Stimulated activated CD4-positive, alpha-beta T cell treated with anti-CD3 and anti-CD28 coated beads, Interleukin-15, amount 100 ng/mL, for 24 hours (primary cell): ENCODE measurements at places on chromosomes 12 and 14.

DNA sequence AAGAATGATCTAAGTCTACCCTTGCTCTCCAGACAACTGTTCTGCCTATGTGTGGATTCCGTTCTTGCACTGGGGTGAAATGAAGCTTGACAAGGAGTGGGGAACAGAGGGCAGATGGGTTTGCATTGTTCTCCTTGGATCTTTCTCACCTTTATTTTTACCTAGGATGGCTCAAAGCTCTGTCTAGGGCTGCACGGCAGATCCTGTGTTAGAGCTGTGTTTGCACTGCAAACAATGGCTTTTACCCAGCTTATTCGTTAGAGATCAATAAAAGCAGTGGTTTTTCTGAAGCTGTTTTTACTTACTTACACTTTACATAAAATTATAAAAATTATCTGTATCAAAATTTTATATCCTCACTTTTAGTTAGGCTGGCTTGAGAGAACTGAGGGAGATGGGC lies 105.1 kb downstream of the LRIG3 start:
- no peak for DNase-seq

DNA sequence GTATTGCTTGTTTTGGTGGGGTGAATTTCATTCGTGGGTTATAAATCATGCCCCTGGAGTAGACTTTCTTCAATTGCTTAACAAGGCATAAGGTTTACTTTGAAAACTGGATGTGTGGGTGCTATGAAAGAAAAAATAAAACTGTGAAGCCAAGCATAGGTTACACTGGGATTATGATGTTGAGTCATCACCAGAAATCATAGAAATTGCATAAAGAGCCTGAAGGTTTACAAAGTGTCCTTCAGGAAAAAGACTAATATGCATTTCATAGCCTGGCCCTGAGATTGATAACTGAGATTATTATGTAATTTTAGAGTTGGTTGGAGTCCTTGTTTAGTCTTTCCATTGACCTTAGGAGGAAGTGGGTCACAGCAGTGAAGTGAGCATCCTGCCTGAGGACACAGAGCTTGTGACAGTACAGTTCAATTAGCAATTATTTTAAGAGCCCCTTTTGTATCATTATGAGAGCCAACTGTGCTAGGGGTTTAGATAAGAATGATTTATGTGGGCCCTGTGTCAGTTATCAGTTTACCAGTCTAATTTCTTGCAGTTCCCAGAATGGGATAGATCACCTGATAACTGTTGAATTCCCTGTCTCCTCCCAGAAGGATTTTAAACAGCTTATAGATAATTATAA lies 13.6 kb downstream of the LRRK2 start:
- DNase-seq = no peak

GRCh38 chr12:2895051-2895451 lies 4.4 kb downstream of the TULP3 start:
- DNase-seq = no peak

GRCh38 chr12:116919706-116920485 lies 9.1 kb downstream of the FBXW8 start:
- DNase-seq = no peak

DNA sequence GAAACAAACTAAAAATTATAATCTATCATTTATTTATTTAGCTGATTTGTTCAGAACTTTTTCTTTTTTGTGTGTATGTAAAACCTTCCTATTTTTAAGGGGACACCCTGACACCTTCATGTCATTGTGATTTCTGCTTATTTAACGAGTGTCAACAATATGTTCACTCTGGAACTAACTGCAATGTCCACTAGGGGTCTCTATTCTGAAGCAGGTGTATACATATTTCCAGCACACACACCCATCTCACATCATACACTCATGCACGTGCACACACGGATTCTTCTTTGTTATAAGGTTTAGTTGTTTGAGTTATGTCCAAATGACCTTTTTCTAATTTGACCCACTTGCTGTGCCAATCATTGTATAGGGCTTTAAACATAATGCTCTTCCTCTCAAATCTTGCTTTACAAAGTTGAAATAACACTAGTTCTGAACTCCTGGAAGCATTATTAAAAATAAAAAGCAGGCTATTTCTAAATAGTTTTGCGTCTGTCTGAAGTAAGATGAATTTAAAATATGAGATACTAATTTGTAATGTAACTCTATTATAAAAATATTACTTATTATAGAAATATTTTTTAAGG lies 15.5 kb downstream of the E2F7 start:
- DNase-seq = no peak

DNA sequence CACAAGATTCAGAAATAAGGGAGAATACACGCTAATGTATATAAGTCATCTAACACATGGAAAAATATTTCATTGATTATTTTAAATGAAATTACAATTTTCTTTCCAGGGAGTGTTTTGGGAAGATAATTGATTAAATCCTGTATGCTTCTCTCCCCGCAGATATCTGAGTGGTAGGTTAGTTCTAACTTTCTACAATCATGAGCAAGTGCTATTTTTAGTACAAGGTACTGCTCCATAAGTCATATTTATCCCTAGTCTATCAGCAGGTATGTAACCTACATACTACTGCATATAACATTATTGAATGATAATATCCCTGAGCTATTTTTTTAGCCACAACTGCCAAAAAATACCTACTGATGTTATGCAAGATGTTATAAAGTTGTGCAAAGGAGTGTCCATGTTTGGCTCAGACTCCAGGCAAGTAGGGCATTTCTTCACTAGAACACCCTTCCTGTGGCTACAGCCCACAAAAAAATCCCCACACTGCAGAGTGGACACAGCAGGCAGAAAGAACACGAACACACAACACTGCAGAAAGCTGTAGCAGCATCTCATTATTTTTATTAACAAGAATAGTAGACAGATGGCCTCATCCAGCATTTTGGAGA lies 87.0 kb downstream of the SEC23A start:
- DNase-seq = no peak

- no peak for DNase-seq
Observed at GRCh38 chr14:86039176-86039575, 509.2 kb downstream of the FLRT2 start.

DNA sequence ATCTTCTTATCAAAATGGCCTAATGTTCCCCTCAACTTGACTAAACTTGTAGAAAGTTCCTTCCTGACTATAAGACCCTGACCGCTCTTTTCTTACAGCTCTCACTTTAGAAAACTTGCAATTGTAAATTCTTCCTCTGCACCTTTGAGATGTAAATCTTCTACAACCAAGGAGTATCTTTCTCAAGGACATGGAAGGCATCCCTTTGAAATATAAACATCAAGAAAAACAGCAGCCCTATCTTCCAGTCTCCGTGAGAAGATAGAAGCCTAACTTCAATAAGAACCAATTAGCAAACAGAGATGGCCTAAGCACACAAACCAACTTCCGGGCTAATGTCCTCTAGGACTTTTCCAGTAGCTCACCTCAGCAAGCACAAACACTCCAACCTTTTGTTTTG lies 210.3 kb downstream of the CPNE8 start:
- DNase-seq = no peak

DNA sequence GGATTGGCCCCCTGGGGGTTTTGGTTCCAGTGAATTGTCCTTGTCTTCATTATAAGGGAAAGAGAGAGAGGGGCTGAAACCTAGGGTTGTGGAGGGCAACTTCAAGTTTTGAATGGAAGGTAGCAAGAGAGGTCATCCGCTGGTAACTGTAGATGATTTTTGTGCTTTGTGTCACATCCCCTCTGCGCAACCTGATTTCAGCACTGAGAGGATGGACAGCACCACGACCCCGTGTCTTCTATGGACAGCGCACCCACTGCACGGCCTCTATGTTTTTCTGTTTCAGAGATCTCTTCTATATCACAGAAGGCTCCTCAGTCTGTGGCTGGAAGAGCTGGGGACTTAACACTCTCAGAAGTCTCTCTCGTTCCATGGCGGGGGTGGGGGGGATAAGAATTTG lies 127.0 kb upstream of the RPH3A start:
- peak; percentile 10 for DNase-seq

DNA sequence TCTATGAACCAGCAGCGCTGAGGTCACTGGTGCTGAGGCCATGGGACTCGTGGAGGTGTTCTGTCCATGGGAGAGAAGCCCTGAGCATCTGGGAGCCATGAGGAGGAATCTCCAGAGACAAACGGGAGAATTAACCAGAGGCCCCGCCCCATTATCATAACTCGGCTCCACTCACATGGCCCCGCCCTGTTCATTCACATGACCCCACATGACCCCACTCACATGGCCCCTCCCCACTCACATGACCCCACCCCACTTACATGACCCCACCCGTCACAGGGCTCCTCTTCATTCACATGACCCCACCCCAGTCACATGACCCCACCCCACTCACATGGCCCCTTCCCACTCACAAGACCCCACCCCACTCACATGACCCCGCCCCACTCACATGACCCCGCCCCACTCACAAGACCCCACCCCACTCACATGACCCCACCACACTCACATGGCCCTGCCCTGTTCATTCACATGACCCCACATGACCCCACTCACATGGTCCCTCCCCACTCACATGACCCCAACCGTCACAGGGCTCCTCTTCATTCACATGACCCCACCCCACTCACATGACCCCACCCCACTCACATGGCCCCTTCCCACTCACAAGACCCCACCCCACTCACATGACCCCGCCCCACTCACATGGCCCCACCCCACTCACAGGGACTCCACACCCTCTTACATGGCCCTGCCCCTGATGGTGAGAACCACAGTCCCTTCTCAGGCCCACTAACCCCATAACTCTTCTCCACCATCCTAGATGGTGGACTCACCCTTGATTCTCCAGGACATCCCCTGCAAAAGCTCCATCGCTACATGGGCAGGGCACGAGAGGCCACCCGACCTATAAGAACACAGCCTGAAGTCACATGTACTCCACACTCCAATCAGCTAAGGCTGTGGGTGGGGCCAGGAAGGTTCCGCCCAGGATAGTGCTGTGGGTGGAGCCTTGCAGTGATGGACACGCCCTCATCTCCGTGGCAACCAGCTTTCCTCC lies 151.1 kb upstream of the SFSWAP start:
- no peak for DNase-seq

DNA sequence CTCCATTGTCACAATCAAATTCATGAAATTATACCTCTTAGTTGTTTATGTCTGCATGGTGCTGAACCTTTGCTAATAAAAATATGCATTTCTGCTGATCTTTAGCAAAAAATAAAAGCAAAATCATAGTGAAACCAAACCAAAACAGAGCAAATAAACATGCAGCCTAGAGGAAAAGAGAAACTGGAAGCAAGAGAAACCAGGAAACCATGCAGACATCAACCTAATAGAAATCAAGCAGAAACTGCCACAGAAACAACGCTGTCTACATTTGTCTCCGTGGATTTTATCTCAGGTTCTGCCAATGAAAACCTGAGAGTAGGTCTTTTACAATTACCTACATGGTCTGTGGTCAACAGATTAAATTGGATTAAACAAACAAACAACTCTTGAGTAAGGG lies 173.7 kb downstream of the SYT10 start:
- DNase-seq = no peak

DNA sequence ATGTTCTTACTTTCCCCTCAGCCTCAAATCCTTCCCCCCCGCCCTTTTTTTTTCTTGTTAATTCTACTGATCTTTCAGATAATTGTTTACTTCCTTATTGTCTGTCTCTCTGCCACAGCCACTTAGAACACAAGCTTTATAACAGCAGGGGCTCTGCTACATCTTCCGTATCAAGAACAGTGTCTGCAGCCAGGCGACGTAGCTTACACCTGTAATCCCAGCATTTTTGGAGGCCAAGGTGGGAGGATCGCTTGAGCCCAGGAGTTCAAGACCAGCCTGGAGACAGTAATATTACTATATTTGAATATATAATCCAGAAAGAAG lies 5.4 kb downstream of the SOS2 start:
- no peak for DNase-seq

DNA sequence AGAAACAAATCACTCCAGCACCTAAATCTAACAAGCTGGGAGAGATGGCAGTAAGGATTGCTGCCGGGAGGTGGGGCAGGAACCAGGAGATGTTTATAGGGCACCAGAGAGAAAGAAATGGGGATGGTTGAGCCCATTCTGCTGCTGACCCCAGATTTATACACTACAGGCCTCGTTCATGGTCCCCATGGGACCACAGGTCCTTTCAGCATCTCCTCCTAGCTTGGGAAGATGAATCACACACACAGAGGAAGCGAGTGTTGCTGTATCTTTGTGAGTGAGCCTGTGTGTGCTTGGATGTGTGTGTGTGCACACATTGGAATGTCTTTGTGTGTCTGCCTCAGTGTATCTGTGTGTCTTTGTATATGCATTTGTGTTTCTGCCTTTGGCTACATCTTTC lies 49.7 kb upstream of the FICD start:
- no peak for DNase-seq

GRCh38 chr14:36658123-36659009 lies 3.3 kb upstream of the PAX9 start:
- no peak for DNase-seq
